ENCODE measurements at places on chromosomes 1 and 21. TPM values are rescaled to one million over a fixed set of nuclear protein-coding genes. Genes with fewer than 3 reads are reported as not detected.

DNA sequence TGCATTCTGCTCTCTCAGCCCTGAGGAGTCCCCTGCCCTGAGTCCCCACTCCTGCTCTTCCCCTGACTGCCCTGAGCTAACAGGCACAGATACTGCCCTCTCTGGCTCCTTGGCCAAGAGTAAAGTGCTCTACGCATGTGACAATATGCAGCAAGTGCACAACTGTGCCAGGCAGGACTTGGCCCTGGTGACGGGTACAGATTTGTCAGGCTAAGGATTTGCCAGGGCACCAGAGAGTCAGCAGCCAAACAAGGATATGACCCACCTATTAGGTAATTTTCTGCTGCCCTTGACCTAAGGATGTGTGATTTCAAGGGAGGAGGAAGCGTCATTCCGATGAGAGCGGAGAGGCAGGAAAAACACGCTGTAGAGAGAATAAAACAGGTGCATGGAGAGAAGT, 339.0 kb downstream of the PTPRU start:
- no peak for DNase-seq

CTSE gene
- 9.1 TPM for total RNA-seq

DNA sequence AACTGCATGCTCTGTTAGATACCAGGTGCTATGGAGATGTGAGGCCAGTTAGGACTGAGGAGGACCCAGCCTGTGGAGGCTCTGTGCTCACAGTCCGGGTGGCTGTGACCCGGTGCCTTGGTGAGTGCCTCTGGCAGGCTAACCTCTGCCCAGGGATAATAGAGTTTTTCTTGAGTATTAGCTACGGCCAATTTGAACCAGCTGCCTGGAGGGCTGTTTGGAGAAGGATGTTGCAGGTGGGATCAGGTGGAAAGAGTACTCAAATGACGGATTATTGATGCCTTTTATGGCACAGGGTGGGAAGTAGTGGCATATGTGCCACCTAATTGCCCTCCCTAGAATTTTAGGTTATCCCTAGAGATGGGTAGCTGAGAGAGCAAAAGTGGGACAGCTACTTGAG, 182.7 kb downstream of the GRIK3 start:
- no peak for DNase-seq

FALEC gene
- not detected for total RNA-seq
